ENCODE measurements at places on chromosomes 12 and 14. TPM values are rescaled to one million over a fixed set of nuclear protein-coding genes. Genes with fewer than 3 reads are reported as not detected.

The CYP46A1 gene
- total RNA-seq = 0.02 TPM

The CPM gene
- 63.5 TPM for total RNA-seq

The ADSS1 gene
- total RNA-seq = 0.96 TPM

GRCh38 chr12:124623344-124624035 is 56.1 kb upstream of the NCOR2 start:
- no peak for DNase-seq

- no peak for DNase-seq
These were observed 8.8 kb downstream of the ALKBH2 start for GRCh38 chr12:109084425-109084824.

DNA sequence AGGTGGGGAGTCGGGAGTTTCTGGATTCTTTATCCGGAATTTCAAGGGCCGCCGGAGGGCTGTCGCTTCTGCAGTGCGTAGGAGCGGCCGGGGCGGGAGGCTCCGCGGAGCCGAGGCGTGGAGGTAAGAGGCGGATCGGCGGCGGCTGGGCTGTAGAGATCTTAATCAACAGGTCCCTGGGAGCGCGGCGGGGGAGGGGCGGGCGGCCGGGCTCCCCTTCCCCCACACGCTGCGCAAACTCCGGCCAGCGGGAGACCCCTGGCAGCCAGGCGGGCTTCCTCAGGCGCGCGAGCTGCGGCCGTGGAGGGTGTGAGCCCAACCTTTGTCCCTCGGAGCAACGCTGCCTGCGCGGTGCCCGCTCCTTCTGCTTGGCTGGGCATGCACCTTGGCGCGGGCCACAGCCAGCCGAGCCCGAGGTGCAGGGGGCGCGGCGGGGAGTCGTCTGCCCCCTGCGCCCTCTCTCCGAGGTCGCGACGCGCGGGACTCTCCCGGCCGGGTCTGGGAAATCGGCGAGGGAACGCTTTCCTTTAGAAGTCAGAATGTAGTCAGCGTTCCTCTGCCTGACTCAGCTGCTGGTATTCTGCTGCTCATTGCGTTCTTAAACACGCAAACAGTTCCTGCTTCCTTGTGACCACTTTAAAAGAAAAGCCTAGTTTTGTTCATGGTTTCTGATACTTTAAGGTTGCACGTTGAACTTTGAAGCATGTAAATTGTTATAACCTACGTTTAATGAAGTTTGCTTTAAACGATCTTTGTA is at the start of gene PALS1:
TSS of gene PALS1 (plus strand) at position 25 of the 757 bp plus-strand sequence. CDS start 37,736 bp downstream, outside the sequence.
- no peak for DNase-seq

DNA sequence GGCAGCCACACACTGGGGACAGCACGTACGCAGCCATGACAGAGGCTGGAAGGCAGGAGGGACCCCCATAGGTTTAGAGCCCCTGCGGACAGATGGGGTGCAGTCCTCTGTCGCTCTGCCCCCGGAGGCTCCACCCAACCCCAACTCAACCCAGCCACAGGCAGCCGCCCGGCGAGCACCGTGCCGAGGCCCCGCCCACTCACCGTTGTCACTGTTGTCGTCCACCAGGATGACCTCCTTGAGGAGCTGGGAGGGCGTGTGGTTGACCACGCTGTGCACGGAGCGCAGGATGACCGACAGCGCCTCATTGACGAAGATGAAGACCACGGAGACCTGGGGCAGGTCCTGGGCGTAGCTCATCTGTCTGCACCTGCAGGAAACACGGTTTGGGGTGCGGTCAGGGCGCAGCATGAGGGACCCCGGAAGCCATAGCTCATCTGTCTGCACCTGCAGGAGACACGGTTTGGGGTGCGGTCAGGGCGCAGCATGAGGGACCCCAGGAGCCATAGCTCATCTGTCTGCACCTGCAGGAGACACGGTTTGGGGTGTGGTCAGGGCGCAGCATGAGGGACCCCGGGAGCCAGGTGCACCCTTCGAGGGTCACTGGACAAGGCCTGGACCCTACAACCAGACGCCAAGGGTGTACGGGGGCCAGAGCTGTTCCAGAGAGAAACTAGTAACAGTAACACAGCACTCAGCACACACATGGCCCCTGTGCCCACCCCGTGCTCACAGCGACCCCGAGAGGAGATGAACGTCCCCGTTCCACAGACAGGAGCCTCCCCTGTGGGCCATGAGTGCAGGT is 66.9 kb downstream of the GALNT9 start:
- no peak for DNase-seq

DNA sequence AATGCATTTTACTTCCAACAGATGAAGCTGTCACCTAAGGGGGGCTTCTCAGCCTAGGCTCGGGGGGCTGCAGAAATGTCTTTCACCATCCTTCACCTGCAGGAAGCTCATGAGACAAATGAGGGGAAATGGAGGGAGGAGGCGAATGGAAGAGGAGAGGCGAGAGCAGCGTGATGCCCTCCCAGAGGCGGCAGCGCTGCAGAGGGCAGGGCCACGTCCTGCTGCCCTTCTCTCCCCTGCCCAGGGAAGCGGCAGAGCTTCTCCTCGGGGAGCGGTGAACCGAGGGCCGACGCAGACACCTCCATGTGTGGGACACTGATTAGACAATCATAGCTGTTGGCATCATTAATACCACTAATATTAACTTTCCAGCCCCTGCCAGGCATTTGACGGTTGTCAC is 78.3 kb downstream of the SERPINA3 start:
- no peak for DNase-seq

- no peak for DNase-seq
These were observed 17.0 kb downstream of the ANO6 start for GRCh38 chr12:45232756-45233372.

DNA sequence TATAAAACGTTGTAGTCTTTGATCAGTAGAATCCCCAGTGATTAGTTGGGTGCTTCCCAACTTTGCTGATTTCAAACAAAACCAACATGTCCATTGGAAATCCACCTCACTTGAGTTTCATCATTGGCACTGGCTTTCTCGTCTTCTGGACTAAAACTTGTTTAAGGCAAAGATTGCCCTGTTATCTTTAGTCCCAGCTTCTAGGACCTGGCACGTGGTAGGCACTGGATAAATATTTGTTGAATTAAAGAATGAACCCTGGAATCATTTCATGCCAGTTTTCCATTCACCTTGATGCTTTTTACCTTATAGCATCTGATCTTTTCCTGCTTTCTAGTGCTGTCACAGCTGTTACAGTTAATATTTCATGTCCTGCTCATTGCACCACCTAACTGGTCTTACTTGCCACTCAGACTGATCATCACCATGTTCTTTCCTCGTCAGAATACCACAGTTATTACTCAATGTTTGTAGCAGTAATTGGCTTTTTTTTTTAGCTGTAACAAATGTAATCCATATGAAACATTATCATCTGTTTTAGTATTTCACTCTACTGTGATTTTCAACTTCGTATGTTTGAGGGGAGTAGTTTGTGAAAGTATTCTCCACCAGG is 7.3 kb upstream of the C12orf50 start:
- no peak for DNase-seq

GRCh38 chr14:78359581-78359980 is 189.4 kb downstream of the NRXN3 start:
- DNase-seq = no peak

DNA sequence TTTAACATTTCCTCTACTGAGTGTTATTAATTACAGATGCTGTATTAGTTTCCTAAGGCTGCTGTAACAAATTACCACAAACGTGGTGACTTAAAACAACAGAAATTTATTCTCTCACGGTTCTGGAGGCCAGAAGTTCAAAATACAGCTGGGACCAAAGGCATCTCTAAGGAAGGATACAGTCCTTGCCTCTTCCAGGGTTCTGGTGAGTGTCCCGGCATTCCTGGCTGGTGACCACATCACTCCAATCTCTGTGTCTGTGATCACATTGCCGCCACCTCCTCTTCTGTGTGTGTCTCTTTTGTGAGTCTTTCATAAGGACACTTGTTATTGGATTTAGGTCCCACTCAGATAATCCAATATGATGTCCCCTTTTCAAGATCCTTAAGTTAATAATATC is 85.1 kb upstream of the CCDC198 start:
- no peak for DNase-seq

- DNase-seq = no peak
These were observed 331.1 kb downstream of the GLT1D1 start for GRCh38 chr12:129184127-129184928.

- no peak for DNase-seq
These were observed 22.4 kb upstream of the PPM1H start for GRCh38 chr12:62957233-62957953.

DNA sequence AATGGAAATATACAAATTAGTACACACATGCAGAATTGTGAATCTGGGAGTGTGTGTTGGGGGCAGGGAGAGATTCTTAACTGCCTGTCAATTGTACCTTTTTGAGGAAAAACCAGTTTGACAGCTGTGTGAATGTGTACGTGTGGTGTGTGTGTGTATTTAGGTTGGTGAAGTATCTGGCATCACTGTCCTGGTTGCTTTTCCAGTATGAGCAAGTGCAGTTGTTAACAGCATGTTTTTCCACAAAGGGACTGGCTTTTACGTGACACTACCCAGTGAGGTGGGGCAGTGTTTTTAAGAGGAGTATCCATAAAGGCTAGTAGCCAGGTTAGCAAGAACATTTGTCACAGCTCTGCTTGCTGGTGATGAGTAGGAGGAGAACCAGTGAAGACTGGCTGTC is 56.1 kb downstream of the DAAM1 start:
- DNase-seq = no peak

- DNase-seq = no peak
These were observed 16.7 kb downstream of the TMEM132D start for GRCh38 chr12:129887101-129887500.

GRCh38 chr12:7113389-7113871 is 4.4 kb upstream of the C1RL start:
- DNase-seq = peak; percentile 88
